Transverse colon (tissue), 4 donors: ENCODE measurements at places on chromosomes 4 and X.

DNA sequence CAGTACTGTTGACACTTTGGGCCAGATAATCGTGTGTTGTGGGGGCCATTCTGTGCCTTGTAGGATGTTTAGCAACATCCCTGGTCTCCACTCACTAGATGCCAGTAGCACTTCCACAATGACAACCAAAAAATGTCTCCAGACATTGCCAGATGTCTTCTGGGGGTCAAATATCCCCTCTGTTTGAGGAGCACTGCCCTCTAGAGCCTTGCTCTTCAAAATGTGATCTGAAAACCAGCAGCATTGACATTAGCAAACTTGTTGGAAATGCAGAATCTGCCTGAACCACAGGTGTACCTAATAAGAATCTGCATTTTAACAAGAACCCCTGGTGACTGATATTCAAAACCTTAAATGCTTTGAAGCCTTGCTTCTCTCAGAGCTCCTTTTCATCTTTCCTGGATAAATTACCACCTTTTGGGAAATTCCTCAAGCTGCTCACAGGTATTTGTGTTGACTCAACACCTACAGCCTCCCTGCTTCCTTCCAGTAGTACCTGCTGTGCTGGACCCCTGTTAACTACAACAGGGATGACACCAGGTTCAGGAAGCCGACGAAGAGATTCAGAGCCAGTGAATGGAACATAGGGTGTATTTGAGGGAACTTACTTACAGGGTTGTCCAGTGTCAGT is 459.0 kb upstream of the NR3C2 start:
- no peak for DNase-seq

- no peak for DNase-seq
These were observed 1.7 kb upstream of the DCTD start for GRCh38 chr4:182918791-182919302.

GRCh38 chr4:119246177-119246733 is 33.7 kb downstream of the USP53 start:
- DNase-seq: no peak

DNA sequence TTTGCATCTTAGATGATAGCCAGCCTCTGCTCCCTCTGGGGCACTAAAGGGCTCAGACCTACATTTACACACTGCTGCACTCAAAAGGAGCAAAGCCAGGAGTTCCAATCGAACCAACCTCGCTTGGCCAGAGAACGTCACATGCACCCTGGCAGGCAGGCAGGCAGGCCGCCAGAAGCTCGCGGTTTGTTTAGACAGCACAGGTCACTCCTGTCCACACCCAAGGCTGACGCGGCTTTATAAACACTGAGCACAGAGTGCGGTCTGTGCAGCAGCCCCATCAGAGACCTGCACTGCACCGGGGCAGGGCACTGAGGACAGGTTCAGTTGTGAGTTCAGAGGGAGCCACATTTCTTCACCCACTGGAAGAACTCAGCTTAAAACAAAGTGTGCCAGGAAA is 143.9 kb downstream of the BCOR start:
- DNase-seq: peak; percentile 86

- no peak for DNase-seq
These were observed 9.8 kb downstream of the NKX3-2 start for GRCh38 chr4:13534344-13535063.

DNA sequence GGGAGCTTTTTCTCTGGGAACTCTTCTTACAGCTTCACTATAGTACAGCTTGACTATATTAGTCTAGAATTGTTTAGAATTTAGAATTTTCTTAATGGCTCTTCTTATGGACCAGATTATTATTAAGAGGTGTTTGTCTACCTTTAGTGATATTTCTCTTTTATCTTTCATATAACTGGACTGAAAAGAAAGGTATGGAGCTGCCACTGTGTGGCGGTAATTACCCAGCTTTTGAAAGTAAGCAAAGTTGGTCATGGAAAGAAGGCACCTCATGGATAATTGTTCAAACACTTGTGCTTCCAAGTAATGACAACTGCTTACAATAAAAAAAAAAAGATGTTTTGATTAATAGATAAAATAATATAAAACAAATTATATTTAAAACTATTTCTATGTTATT is 1112.5 kb downstream of the TECRL start:
- DNase-seq: no peak
